ENCODE measurements at places on chromosomes 13 and 19. TPM values are rescaled to one million over a fixed set of nuclear protein-coding genes. Genes with fewer than 3 reads are reported as not detected.

Gene ZNF208
- 0.96 TPM for total RNA-seq

Gene ZNF579
- 9.1 TPM for total RNA-seq

DNA sequence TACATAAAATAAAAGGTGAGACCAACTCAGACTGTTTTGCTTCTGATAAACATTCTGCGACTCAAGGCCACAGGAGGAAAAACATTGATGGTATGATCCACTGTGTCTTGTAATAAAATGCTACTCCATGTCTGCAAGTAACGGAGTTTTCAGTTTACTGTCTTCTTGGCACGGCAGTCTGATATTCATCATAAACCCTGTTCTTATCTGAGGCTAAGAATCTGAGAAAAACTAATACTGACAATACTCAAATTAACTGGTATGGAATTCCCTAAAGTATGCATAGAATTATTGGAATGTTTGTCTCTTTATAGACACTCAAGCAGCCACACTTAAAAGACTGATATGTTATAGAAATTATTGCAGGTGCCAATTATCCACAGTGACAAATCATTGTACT, 125.5 kb downstream of the TBC1D4 start:
- no peak for ATAC-seq

GRCh38 chr13:110154410-110154933, 152.5 kb downstream of the COL4A1 start:
- ATAC-seq, result no peak

DNA sequence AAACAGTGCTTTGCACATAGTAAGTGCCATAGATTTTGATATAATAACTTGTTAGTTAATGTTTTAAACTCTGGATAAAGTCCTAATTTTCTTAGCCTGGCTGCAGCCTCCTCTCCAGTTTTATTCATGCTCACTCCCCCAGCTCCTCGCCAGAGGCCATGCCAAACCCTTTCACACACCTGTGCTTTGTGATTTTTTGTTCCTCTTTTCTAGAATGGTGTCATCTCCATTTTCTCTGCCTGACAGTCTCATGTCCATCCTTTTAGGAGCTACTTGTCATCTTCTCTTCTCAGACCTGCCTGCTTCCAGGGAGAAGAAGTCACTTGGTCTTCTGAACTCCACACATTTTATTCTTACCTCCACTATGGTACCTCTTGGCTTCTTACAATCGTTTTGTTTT, 55.8 kb upstream of the SPATA13 start:
- no peak for ATAC-seq

DNA sequence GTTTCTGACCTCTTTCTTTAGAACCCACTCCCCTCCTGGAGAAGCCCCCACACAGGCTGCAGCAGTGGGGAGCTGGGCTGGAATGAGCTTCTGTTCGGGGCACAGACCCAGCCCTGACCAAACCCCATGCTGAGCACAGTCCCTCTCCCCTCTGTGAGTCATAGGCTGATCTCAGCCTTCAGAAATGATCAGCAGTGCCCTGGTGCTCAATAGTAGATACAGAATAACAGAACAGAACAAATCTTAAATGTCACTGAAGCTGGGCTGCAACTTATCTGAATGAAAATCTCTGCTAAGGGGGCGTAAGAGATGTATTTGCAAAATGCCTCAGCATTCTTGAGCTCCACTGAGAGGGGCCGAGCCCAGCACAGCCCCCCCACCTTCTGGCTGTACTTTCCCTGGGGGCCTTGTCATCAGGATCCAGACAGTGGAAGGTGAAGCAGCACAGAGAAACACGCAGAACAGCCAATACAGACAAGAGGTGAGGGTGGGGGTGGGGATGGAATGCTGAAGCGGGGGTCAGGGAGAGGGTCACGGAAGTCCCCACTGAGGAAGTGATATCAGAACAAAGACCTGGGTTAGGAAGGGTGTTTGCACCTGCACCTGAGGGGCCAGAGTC, 9.9 kb downstream of the ZNF665 start:
- ATAC-seq, result peak; percentile 28

Gene CGB2
- total RNA-seq, result not detected

Measured in motor neuron (in vitro differentiated cells).